ENCODE measurements at places on chromosomes 3 and 15.

DNA sequence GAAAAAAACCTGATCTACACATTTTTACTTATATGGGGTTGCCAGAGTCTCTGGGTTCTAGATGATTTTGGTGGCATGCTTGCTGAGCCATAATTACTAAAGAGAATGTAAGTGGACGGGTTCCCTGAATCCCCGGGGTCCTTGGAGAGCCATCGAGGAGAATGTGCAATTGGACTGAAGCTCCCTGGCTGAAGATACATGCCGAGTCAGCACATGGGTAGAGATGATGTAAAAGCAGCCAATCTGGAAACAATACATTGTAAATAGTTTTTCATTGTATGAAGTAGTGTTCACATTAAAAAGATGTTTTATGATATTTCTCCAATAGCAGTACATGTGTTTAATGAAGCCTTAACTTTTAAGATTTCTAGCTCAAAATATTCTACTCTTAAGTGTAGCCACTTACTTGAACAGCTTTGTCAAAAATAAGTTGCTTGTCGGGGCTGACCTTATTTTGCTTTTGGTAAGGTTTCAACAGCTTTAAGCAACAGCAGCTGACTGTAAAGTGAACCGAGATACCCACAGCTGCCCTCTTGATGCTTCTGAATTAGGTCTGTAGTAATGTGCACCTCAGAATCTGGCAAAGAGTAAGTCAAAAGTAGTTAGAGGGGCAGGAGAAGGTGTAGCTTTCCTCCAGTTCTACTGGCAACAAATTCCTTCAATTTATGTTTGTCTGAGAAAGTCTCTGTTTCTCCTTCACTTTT lies 205.7 kb downstream of the PLCL2 start:
- no peak for DNase-seq

DNA sequence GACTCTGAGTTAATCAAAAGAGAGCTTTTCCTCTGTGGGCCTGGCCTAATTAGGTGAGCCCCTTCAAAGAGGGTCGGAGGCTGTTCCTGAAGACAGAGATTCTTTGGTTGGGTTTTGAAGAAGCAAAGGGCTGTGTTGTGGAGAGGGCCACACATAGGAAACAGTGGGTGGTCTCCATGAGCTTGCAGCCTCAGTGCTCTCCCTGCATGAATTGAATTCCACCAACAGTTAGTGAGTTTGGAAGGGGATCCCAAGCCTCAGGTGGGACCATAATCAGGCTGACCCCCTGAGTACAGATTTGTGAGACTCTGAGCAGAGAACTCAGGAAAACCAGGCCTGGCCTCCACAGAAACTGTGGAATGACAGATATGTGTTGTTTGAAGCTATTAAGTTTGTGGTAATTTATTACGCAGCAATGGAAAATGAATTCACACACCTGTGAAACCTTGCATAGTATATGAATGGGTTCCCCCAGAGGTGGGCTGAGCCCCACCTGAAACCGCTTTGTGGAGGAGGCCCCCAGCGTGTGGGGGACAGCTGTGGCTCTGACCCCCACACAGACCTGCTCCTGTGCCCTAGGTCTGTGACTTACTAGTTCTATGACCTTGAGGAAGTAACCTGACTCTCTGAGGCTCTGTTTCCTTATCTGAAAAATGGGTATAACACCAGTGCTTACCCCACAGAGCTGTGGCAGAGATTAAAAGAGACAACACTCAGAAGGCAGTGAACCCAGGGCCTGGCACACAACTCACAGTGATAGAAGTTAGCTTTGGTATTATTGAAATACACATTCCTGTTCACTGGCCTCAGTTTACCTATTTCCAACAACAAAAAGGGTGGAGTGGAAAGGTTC lies 431.3 kb downstream of the FOXP1 start:
- no peak for DNase-seq

- DNase-seq, result no peak
Measured at GRCh38 chr15:32861761-32862160, 144.0 kb downstream of the GREM1 start.

GRCh38 chr15:74768099-74768770 lies 13.6 kb upstream of the CSK start:
- DNase-seq, result no peak

Measured in NCI-H187 treated with DMSO at 0.1 percent for 48 hours (cell line).